ENCODE measurements at places on chromosomes 13 and 19. TPM values are rescaled to one million over a fixed set of nuclear protein-coding genes. Genes with fewer than 3 reads are reported as not detected.

Gene ZNF730
- total RNA-seq = 1.3 TPM

DNA sequence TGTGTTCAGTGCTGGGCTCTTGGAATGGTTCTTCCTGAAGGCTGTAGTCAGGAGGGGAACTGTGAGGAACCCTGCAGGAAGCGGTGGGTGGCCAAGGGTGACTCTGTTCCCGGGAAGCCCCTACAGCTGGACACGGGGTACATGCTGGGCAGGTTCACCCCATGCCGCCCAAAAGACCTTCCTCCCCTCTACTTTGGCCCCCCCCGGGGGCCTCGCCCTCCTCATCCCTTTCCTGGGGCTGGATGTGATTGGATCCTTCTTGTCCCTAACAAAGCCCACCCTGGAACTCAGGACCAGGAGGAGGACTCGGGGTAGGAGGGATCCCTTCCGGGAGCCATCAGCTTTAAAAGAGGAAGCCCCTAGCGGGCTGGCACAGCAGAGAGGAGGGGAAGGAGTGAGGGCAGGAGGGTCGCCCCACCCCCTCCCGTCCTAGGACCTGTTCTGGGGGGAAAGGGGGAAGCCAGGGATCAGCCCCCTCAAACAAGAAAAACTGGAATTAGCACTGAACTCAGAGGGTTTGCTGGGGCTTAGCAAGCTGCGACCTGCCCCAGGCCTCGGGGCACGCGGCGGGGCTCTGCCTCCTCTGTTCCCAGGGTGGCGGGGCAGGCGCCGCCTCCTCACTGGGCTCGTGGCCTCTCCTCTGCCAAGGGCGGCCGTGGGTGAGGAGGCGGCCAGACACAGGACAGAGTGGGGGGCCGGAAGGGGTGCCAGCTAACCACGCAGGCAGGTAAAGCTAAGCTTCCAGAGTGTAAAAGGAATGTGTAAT, 4.0 kb downstream of the CEBPA start:
- no peak overlapping the region for H3K4me3 ChIP-seq
- H3K27me3 ChIP-seq = peaks cover 31% of the 10 kb centered on the region
- no peak overlapping the region for H3K27ac ChIP-seq
- no peak for DNase-seq
- no peaks in the 10 kb centered on the region for H3K4me1 ChIP-seq

DNA sequence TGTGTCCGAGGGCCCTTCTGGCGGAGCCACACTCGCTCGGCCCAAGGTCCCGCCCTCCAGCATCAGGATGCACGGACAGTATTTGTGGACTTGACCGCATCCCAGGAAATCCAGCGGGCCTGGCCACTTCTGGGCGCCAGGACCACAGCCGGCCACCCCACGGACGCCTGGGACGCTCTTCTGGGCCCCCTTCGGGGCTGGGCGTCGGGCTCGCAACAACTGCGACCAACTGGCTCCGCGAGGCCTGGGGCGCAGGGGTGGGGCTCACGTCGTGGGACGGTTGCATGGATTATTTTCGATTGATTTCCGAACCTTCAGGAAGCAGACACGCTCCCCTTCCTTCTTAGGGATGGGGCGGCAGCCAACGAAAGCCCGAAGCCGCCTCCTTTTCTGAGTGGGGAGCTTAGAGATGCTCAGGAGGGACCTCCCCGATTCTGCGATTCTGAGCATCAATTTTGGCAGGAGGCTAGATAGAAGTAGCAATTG, 521 bp upstream of the NUP58 start:
- peaks cover 13% of the 10 kb centered on the region for H3K27me3 ChIP-seq
- peak overlapping the region; percentile 96 for H3K4me3 ChIP-seq
- H3K36me3 ChIP-seq = peaks cover 36% of the 10 kb centered on the region
- peaks cover 40% of the 10 kb centered on the region for H3K4me1 ChIP-seq
- peak overlapping the region; percentile 95 for H3K27ac ChIP-seq

Gene CATSPERD
- not detected for total RNA-seq

DNA sequence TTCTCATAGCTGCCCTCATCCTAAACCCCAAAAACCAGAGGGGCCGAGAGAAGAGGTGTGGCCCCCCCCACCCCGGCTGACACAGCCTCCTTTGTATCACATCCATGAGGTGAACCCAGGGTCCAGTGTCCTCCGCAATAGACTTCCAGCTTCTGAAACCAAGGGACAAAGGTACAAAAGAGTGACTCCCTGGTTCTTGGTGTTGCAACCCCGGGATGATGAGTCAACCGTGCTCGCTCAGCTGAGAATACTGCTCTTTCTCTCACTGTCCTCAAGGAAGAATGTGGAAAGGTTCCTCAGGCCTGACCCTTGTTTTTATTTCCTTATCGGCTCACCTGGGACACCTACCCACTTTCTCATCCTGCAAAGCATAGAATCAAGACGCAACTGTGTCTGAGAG, 5.5 kb downstream of the SLC15A1 start:
- H3K4me3 ChIP-seq = no peak overlapping the region
- H3K27me3 ChIP-seq = peaks cover 26% of the 10 kb centered on the region
- no peak overlapping the region for H3K27ac ChIP-seq
- DNase-seq = no peak
- H3K4me1 ChIP-seq = no peaks in the 10 kb centered on the region
- no peaks in the 10 kb centered on the region for H3K36me3 ChIP-seq

DNA sequence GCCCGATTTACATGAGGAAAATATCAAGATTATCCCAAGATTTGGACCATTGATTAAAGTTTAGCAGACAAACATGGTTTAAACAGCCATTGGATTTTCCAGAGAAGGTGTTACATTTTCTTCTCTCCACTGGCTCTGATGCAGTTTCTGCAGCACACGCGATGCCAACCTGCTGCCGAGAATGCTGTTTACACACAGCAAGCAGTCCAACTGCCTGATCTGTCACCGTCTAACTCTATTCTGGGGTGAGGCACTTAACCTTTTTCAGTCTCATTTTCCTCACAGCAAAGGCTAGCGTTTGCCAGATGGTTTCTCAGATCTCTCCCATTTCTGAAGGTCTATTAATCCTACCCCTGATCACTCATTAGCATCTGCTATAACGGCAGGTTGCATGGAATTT, 763.5 kb upstream of the GPC6 start:
- no peaks in the 10 kb centered on the region for H3K4me1 ChIP-seq
- no peak overlapping the region for H3K27ac ChIP-seq
- H3K36me3 ChIP-seq = no peaks in the 10 kb centered on the region
- H3K27me3 ChIP-seq = no peaks in the 10 kb centered on the region

DNA sequence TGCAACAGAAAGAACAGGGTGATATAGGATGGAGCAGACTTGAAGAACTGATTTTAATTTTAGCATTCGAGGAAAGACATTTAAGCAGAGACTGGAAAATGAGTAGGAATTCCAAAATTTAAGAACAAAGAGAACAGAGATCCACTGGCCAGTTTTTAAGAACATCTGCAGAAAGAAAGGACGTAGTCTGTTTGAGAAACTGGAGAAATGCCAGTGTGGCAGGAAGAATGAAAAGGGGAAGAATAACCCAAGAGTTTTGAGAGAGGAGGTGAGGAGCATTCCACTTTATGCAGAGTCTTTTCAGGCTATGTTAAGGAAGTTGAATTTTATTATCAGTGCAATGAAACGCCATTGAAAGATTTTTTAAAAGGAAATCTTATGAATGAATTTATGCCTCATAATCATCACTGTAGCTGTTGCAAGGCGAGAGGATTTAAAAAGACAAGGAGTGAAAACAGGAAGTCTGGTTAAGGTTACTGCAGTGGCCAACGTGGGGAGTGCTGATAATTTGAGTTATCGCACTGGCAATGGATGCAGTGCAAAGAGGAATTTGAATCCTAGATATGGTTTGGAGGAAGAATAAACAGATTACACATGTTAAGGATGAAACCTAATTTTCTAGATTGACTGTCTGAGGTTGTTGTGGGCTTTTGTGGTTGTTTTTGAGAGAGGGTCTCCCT, 253.8 kb downstream of the DACH1 start:
- no peak overlapping the region for H3K4me3 ChIP-seq
- no peaks in the 10 kb centered on the region for H3K36me3 ChIP-seq
- no peak for DNase-seq
- no peak overlapping the region for H3K27ac ChIP-seq
- H3K27me3 ChIP-seq = peaks cover 2% of the 10 kb centered on the region

DNA sequence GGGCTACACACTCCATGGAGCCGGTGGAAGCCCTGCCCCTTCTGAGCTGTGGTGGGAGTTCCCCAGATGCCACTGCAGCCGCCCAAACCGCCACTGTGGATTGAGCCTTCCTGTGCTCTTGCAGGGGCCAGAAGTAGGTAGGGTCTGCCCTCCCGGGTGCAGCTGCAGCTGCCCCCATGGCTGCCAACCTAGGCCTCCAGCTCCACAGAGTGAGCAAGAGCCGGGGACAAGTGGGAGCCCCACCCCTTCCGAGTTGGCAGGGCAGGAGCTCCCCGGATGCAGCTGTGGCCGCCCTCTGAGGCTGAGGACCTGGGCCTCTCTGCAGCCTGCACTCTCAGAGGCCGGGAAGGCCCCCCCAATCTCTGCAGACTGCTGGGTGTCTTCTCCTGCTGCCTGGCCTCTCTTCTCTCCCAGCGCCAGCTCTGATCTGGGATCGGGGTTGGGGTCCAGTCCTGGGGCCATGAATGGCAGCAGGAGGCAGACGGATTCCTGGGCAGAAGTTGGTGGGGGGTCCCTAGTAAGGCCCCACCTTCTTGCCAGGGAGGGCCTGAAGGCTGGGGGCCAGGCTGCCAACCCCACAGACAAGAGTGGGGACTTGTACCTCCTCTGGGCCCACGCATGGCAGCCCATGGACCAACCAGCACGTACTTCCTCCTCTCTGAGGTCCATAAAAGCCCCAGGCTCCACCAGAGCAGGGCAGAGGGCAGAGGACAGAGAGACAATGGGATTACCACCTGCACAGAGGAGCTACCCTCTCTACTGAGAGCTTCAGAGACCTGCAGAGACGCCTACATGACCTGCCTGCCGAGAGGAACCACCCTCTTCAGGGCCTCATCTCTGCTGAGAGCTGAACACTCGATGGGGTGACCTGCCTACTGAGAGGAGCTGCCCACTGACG, 28.9 kb downstream of the AP2S1 start:
- H3K27ac ChIP-seq = peak overlapping the region; percentile 84
- no peaks in the 10 kb centered on the region for H3K36me3 ChIP-seq

- peak overlapping the region; percentile 83 for H3K4me3 ChIP-seq
- peaks cover 25% of the 10 kb centered on the region for H3K4me1 ChIP-seq
- peak overlapping the region; percentile 86 for H3K27ac ChIP-seq
- H3K27me3 ChIP-seq = no peaks in the 10 kb centered on the region
These were observed 695 bp downstream of the TICAM1 start for GRCh38 chr19:4830768-4831265.

Measured in activated CD8-positive, alpha-beta T cell treated with anti-CD3 and anti-CD28 coated beads, Interleukin-2, amount 10 ng/mL, durations not matched to agents 7 days and 5 days (primary cell).